ENCODE measurements at places on chromosomes 1 and 21.
A peak's percentile ranks its signal among the peaks of the same experiment; 100 is the strongest.

- no peak for DNase-seq
Observed at GRCh38 chr21:19268686-19269085, 865.1 kb upstream of the TMPRSS15 start.

GRCh38 chr1:230905733-230906132, 37.4 kb upstream of the C1orf198 start:
- no peak for DNase-seq

DNA sequence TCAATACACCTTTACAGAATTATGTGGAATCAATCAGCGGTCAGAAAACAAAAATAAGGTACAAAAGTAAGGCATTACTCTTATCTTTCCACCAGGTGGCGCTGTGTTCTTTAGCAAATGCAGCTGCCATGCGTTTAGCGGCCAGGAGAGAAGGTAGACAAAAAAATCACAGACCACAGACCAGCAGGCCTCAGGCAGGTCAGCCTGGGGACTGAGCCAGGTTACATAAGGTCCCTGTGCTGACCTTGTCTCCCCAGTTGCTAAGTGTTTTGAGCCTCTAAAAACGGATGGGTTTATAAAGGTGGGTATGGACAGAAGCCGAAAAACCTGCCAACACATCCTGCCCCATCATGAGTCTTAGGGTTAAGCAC, 2.8 kb downstream of the RGS16 start:
- DNase-seq, result peak; percentile 50

DNA sequence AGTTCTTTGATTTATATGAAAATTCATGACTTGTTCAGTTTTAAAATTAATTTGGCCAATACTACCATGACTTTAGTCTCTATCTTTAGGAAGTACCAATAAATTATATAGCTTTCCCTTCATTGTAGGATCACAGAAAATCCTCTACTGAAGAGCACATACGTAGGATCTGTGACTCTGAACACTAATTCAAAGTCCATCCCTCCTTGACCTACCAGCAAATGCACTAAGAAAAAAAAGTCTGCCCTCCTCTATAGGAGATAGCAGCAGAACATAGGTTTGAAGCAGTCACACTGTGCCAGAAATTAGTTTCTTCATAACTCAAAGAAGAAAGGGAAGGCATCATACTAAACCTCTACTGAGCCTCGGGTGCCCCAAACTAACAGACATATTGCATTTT, 16.5 kb downstream of the BRWD1 start:
- no peak for DNase-seq

GRCh38 chr1:67855961-67856360, 22.7 kb upstream of the GNG12 start:
- no peak for DNase-seq

DNA sequence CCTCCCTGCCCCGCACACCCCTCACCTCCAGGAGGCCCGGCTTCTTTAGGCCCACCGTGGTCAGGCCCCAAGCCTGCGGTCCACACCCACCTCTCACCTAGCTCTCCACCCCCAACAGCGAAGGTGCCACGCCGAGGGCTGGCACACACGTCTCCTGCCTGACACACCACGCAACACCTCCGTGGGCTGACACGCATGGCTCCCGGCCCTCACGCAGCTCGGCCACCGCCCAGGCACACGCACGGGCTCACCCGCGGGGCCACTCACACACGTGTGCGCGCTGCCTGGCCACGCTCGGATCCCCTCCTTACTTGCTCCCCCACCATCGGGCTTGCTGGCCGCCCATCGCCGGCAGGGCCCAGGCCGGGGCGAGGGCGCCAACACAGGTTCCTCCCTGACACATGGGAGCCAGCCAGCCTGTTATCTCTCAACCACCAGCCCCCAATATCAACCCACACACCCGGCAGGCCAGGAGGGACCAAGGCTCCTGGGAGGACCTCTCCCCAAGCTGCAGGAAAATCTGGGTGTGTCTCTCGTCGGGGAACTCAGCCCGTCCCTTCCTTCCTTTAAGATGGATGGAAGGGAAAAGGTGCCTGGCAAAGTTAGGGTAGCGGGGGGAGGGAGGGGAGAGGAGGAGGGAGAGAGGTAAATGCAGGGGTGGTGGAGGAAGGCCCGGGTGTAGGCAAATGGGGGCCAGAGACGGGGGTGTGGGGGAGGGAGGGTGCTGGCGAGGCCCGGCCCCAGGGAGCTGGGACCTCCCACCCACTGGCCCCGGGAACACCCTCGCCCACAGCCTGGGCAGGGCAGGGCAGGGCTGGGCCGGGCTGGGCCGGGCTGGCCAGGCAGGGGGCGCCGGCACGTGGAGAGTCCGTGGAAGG, 546 bp downstream of the ELOVL1 start:
- DNase-seq, result peak; percentile 46

DNA sequence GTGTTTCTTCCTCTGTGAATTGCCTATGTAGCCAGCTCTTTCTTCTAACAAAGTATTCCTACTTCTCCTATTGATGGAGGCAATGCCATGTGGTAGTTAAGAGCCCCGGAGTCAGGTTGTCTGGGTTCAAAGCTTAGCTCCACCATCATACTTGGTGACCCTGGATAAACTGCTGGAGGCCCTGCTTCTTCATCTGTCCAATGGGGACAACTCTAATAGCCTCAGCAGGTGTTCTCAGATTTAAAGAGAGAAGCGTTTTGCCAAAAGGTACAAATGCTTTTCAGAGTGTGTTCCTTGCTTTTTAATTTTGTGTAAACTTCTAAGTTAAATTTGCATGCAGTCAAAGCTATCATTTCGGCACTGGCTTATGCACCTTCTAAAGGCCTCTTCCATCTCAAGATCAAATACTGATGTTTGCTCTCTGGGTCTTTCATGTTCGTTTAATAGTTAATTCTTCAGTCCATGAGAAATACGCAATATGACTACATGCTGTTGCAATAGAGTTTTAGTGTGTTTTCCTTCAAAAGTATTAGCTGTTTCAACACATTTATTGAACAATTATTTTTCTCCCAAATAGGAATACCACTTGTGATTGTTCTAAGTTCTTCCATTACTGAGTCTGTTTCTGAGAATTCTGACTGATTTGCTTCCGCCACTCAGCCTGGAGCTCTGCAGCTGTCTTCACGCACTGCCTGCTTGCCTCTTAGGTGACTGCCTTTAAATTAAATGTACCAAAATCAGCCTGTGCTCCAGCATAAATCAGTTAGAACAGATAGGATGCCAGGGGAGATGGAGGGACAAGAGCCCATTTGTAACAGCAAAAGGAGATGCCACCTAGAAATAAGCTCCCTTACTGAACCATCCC, 75.6 kb downstream of the CAPZB start:
- DNase-seq, result no peak

DNA sequence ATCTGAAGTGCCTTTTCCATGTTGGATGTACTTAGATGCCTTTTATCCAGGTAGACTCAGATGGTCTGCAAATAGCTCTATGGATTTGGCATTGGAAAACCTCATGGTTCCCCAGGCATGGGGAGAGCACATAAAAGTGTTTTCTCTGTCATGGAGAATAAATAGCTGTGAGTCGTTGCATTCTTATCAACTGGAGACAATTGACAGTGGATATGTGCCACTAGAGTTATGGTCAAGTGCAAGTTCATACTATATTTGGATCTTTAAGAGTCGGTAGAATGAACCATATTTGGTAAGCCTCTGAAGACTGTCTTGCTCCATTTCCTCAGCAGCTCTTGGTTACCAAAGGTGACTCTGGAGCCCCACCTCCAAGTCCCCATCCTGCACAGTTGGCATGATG, 83.7 kb downstream of the ROR1 start:
- no peak for DNase-seq

DNA sequence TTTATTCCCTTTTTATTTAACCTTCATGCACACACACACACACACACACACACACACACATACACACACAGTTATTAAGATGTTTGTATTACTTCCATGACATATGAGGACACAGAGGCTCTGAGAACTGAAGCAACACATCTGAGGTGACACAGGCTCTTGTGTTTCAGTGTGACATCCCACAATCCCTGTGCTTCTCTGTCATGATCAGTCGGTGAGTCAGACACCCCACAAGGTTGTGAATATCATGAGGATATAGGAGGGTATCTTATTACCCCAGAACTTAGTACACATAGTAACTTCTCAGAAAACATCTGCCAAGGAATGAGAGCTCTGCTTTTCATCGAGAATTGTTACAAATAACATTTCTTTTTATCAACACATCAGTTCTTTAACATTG, 459.3 kb downstream of the PLPP3 start:
- DNase-seq, result no peak

GRCh38 chr1:94362466-94363058, 55.6 kb upstream of the ABCD3 start:
- DNase-seq, result no peak

- DNase-seq, result no peak
Observed at GRCh38 chr1:174190691-174191199, 31.4 kb downstream of the RABGAP1L start.
